ENCODE measurements at places on chromosomes 5 and 9.

- DNase-seq: peak; percentile 38
Measured at GRCh38 chr5:10854506-10855277, 93.7 kb upstream of the DAP start.

DNA sequence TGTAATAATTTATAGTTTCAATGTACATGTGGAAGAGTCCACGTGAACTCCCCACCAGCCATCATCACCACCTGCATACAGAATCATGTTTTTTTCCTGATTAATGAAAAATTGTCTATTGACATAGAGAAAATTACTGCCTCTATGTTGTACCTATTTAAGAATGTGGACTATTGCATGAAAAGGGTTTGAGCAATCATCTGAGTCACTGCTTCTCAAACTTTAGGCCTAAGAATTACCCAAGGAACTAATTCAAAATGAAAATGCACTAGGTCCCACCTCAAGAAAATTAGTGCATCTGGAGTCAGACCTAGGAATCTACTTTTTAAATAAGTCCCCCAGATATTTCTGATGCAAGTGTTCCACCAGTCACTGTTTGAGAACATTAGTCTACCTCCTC is 709.3 kb downstream of the MAT2B start:
- DNase-seq: no peak

- no peak for DNase-seq
Measured at GRCh38 chr5:174453690-174454089, 270.7 kb upstream of the MSX2 start.

DNA sequence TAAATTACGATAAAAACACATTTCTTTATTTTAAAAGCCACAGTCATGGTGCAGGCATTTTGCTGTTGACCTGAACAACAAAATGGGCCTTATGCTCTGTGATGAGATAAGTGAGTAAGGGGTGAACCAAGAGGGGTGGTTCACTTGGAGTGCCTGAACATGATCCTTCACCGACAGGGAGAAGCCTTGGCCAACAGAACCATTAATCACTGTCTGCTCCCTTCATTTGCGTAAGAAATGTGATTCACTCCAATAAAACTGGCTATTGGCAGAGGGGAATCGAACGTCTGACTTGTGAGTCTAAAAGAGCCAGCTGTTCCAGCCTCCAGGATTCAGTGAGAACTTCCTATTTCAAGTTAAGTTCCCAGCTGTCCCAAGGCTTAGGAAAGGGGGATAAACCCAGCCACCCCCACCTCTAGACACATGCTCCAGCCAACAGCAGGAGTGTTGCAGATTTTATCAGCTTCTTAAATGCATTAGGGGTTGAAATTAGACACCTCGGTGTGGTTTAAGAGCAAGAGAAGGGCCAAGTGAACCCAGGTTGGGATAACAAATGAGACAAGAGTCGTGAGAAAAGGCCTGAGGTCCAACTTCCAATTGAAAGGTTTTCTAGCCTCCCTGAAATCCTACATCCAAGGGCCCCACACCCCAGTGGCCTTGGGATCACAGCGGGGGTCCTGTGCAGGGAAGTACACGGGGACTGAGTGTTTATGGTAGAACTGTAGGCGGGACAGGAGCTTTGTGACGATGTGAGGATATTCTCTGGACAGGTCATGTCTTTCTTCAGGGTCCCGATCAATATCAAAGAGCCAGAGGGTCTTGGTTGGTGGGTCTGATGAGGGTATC is 131.4 kb upstream of the LHFPL2 start:
- DNase-seq: no peak

Measured in epithelial cell of proximal tubule (primary cell).